Hematopoietic multipotent progenitor cell treated with erythropoietin and hydrocortisone succinate and interleukin-3 and kit ligand, for 15 days (in vitro differentiated cells): ENCODE measurements at places on chromosomes 7 and 10.

GRCh38 chr10:101123085-101123814 is 7.8 kb upstream of the TLX1 start:
- DNase-seq, result no peak

GRCh38 chr10:87804939-87805569 is 13.0 kb downstream of the ATAD1 start:
- DNase-seq, result no peak

DNA sequence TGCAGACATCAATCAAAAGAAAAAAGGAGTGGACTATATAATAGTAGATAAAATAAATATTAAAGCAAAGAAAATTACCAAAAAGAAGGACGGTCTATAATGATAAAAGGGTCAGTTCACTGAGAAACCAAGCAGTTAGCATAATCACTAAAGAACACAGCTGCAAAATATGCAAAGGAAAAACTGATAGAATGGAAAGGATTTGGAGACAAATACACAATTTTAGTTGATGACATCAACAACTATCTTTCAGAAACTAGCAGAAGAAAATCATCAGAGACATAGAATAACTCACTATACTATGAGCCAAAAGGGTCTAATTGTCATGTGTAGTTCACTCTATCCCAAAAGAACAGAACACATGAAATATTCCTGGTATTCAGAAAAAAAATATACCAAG is 316.4 kb upstream of the IGFBP3 start:
- no peak for DNase-seq

DNA sequence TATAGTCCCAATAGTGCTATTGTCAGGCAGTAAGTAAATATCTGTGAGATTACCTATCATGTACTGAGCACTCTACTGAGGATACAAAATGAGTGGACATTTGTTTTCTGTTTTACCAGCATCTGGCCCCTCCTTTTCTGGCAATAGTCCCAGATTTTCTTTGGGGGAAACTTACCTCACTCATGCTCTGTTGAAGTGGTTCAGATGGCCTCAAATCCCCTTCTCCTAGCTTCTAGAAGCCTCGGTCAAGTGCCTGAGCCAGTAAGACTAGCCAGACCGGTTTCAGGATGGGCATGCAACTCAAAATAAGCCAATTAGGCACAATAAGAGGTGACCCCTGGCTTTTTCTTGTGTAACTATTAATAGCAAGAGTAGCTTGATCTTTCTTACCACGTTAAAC is 19.7 kb downstream of the TRDMT1 start:
- DNase-seq, result no peak

DNA sequence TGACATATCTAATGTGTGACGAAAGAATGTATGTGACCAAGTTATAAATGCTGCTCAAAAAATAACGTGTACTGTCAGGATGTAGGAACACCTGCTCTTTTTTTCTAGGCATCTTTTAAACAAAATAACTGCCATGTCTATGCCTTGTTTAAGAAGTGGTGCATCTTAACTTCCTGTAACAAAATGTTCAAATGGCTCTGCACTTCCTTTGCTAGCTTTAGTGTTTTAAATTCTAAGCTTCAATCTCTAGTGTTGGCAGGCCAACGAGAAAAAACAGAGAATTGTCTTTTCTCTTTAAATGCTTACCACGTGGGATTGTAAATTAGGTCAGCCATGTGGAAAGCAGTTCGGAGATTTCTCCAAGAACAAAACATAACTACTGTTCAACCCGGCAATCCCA is 14.6 kb upstream of the PDSS1 start:
- DNase-seq, result no peak

DNA sequence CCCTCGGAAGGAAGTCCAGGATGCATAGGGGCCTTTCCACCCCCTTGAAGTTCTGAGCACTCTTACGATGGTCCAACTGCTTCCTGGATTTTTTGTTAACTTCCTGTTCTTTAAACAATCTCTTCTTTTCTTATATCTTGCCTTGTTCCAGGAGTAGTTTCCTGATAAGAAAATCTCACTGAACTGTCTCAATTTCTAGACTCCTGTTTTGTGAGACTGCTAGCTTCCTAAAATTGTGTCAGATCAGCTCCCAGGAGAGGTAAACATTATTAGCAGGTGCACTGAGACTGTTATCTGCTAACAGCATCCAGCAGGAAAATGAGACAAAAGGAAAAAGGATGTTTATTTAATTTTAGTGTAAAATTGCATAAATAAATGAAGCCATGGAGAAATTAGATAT is 106.2 kb upstream of the PITRM1 start:
- DNase-seq, result no peak

GRCh38 chr10:103885617-103886016 is 30.2 kb upstream of the SH3PXD2A start:
- DNase-seq, result no peak

GRCh38 chr10:26950934-26951333 is 90.2 kb upstream of the ABI1 start:
- no peak for DNase-seq

DNA sequence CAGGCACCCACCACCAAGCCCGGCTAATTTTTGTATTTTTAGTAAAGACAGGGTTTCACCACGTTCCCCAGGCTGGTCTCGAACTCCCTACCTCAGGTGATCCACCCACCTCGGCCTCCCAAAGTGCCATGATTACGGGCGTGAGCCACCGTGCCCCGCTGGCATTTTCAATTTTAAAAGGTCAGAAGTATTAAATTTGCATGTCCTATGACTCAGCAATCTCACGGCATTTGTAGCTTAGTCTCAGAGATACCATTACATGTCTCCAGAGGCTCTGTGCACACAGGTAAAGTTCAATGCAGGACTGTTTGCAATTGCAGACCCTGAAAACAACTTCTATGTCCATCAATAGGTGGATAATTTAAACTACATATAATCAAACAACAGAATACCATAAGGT is 99.2 kb downstream of the DLG5 start:
- no peak for DNase-seq

- no peak for DNase-seq
These were observed 51.1 kb upstream of the PODXL start for GRCh38 chr7:131607291-131608115.

- peak; percentile 86 for DNase-seq
These were observed 21.0 kb upstream of the EPC1 start for GRCh38 chr10:32367793-32368453.

DNA sequence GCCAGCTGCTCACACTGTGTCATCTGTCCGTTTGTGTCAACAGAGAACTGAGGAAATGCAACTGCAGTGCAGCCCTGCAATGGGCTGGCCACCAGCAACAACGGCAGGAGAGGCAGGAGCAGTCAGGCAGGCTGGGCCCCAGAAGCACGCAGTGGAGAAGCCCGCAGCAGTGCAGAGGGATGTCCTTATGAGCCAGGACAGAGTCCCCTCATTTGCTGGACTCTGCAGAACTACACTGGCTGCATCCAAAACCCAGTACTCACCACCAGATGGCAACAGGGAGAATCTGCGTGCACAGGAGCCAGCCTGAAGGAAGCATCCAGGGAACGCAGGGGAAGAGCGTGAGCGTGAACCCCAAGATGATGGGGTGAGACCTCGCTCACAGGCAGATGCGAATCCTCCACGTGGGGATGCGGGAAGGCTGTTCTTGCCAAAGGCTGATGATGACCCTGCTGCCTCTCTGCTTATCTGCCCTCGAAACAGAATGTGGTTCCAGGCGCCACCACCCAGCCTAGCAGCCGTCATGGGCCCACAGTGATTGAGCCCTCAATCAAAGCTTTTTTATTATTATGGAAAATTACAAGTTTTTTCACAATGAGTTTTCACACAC is 232.1 kb downstream of the PTPRN2 start:
- DNase-seq, result no peak

- DNase-seq, result no peak
These were observed 410.4 kb downstream of the INHBA start for GRCh38 chr7:41292487-41292886.

DNA sequence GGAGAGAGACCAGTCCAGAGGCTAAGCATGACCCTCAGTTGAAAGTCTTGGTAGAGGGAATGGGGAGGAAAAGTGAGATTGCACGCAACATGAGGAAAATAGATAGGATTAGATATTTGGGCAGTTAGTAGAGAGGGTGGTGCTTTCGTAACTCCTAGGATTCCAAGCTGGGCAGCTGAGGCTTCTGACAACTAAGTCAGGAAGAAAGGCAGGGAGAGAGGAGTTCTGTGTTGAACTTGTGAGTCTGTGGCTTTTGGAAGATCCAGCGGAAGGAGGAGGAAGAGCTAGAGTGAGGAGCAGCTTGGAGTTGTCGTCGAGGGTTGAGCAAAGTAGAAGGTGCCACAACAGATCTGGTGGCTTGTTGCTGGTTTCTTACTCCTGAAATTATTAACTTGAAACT is 21.8 kb downstream of the CUL1 start:
- DNase-seq, result no peak

DNA sequence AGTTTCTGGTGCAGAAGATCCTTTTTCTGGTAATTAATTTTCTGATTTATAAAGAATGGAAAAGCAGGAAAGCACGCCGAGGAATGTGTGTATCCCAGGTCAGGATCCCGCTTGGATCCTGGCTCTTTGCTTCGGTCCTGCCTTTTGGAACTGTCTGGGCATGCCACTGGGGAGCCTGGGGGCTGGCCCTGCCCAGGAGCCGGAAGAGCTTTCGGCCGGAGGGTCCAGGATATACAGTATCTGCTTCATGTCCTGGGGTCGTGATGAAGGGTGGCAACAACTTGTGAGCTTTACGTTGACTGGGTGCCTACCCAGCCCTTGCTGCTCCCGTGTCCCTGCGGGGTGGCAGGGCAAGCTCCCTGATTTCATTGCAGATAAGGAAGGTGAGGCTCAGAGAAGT is 2.4 kb downstream of the SH2D4B start:
- no peak for DNase-seq

DNA sequence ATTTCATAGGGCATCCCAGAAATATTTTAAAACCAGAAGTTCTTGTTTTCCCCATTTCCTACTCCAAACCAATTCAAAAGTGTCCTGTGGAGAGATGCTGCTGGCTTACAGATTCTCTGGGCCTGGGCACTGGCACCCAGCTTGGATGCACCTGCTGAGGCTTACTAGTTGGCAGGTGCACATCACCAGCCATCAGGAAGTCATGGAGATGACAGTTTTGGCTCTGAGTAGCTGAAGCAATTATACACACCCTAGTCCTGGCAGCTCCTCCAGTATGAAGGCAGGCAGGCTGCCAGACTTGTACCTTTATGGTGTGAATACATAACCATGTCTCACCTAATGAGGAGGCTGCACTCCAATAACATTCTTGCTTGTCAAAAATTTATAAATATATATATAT is 276.6 kb upstream of the GHITM start:
- no peak for DNase-seq

GRCh38 chr10:58066126-58066525 is 201.6 kb downstream of the IPMK start:
- no peak for DNase-seq

DNA sequence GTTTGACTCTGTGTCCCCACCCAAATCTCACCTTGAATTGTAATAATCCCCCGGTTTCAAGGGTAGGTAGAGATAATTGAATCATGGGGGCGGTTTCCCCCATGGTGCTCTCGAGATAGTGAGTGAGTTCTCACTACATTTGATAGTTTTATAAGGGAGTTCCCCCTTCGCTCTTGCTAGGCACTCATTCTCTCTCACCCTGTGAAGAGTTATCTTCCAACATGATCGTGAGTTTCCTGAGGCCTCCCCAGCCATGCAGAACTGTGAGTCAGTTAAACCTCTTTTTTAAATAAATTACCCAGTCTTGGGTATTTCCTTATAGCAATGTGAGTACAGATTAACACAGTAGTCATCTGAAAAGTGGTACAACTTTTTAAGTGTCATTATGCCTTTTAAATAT is 913.5 kb upstream of the LRRN3 start:
- DNase-seq, result no peak

DNA sequence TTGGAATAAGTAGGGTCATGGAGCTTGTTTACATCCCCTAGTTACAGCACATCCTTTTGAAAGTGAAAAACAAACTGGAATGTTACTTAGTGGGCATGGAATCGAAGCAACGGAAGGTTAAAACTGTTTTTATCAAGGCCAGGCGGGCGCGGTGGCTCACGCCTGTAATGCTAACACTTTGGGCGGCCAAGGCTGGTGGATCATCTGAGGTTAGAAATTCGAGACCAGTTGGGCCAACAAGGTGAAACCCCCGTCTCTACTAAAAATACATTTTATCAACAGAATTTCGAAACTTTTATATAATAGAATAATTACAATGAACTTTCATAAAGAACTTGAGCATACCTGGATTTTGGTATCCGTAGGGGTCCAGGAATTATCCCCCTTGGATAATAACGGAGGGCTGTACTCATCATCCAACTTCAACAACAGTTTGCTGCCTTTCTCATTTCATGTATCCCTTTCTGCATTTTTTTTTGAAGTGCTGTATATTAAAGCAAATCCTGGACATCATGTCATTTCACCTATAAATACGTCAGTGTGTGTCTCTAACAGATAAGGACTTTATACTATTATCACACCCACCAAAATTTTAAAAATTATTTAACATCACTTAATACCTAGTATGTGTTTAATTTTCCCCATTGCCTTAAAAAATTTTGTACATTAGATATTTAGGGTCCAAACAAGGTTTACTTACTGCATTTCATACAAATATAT is 1.3 kb upstream of the TMED4 start:
- DNase-seq, result peak; percentile 68

DNA sequence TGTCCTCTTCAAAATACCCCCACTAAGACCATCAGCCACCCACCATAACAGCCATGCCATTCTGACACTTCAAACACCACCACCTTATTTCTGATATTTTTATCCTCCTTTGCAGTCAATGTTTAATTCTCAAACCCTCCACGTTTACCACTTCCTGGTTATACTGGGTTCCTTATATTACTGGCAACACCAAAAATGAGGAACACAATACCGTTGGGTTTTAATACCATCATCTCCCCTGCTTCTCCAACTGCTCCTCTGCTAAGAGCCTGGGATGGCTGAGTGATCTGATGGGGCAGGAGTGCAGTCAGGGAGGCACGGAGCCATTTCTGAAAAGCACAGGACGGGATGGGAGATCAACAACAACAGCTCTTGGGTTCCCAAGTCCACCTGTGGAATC is 140.5 kb downstream of the CHCHD3 start:
- DNase-seq, result no peak

GRCh38 chr7:20220921-20221547 is 3.9 kb upstream of the MACC1 start:
- DNase-seq, result no peak

DNA sequence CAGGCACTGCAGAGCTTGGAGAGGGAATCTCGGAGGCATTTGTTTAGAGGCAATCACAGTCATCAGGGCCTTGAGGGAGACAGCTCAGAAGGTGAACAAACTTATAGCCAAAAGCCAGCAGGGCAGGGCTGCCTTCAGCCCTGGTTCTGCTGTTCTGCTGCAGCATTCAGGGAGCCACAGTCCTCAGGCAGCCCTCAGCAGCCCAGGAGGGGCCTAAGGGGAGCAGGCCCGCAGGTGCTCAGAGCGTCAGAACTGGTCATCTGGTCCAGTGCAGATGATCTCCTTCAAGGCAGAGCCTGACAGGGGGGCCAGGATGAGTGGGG is 84.7 kb downstream of the ARHGAP22 start:
- DNase-seq, result no peak
